ENCODE measurements at places on chromosomes 6 and 20.

- DNase-seq: no peak
Measured at GRCh38 chr6:169241688-169242350, 11.8 kb downstream of the THBS2 start.

DNA sequence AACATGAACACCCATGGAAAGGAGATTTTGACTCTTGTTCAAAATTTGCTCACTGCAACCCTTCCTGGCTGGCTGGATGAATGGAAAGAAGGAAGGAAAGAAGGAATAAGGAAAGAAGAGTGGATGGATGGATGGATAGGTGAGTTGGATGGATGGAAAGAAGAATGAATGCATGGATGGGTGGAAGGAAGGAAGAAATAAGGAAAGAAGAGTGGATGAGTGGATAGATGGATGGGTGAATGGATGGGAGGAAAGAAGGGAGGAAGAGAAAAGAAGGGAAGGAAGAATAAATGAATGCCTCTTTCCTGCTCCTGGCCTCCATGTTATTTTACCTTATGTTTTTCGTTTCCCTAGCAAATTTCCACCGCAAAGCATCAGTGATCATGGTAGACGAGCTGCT is 74.2 kb upstream of the RIN2 start:
- DNase-seq: no peak

GRCh38 chr6:154249499-154250298 is 106.9 kb downstream of the IPCEF1 start:
- DNase-seq: peak; percentile 39

GRCh38 chr20:13200767-13201500 is 20.1 kb upstream of the ISM1 start:
- no peak for DNase-seq

GRCh38 chr6:125312478-125312877 is 10.7 kb upstream of the HDDC2 start:
- no peak for DNase-seq

DNA sequence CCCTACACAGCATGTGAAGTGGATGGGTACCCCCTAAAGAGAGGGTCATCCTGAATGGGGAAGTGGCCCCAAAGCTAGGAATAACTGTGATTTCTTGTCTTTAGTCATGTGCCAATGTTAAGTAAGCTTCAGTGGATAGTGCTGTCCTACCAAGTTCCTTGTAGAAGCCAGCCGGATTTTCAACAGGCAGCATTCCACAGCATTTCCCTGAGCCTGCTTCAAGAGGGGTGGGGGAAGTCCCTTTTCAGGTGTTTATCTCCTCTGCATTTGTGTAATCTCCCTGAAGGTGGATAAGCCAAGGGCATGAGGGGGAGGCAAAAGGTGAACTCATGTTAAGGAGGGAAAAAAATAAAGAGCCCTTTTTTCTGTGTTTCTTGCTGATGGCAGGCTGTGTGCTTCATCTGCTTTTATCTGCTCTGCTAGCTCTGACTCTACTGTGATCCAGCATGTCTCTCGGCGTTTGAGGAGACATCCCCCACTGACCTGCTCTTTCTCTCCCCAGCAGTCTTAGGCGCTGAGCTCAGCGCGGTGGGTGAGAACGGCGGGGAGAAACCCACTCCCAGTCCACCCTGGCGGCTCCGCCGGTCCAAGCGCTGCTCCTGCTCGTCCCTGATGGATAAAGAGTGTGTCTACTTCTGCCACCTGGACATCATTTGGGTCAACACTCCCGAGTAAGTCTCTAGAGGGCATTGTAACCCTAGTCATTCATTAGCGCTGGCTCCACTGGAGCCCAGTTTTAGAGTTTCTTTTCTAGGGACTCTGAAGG is 1.9 kb downstream of the EDN1 start:
- DNase-seq: no peak

- DNase-seq: no peak
Measured at GRCh38 chr20:17500271-17500670, 30.9 kb downstream of the BFSP1 start.

- no peak for DNase-seq
Measured at GRCh38 chr6:167690931-167691330, 135.8 kb upstream of the AFDN start.

GRCh38 chr20:14142171-14142570 is 146.9 kb downstream of the MACROD2 start:
- DNase-seq: no peak

GRCh38 chr6:144284478-144284782 is 705 bp upstream of the UTRN start:
- no peak for DNase-seq

GRCh38 chr6:163226181-163226835 is 188.2 kb upstream of the QKI start:
- no peak for DNase-seq

DNA sequence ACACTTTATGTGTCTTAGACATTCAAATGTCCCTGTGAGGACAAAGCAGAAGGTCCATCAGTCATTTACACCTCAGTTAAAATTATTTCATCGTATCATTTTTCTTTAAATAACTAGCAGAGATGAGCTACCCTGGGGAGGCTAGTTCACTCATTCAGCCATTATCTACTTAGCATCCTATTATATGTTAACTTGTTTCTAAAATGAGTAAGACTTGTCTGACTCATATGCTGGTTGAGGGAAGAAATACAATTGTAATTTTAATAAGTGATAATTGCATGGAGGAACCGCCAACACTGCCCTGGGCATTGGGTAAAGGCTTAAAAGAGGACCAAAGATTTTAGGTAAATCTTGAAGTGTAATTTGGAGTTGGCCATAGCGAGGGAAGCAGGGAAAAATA is 12.4 kb upstream of the PTPRK start:
- no peak for DNase-seq

DNA sequence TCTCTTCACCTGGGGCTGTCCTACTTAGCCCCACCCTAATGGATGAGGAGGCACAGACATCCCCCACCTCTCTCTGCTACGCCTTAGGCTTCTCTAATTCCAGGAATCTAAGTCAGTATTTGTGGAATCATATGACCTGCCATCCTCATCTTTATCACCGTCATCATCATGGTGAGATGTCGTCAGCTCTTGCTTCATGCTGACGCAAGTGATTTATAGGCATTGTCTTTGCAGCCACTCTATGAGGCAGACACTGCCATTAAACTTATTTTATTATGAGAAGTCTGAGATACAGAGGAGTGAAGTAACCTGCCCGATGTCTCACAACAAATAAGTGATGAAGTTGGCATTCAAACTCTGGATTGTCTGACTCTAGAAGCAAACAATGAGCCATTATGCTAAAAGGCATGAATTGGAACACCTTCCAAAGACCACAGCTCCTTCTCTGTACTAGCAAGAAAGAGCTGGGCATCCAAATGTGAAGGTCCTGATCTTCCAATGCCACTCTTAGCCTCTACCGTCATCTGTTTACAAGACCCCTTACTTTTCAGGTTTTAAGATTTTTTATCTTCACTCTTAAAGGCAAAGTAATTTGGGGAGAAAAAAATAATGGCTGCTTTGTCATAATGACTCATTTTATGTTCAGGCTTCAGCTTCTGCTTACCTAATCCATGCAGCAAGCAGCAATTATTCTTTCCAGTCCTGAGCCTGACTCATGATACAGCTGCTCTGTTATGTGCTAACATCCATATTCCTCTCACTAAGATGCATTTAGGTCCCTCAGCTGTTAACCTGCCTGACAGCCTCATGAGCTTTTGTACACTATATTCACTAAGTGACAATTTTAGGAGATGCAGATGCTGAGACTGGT is 113.7 kb upstream of the BCLAF1 start:
- no peak for DNase-seq

- DNase-seq: no peak
Measured at GRCh38 chr6:95175927-95176675, 401.2 kb upstream of the MANEA start.

GRCh38 chr6:72037006-72037405 is 150.7 kb downstream of the RIMS1 start:
- DNase-seq: no peak

DNA sequence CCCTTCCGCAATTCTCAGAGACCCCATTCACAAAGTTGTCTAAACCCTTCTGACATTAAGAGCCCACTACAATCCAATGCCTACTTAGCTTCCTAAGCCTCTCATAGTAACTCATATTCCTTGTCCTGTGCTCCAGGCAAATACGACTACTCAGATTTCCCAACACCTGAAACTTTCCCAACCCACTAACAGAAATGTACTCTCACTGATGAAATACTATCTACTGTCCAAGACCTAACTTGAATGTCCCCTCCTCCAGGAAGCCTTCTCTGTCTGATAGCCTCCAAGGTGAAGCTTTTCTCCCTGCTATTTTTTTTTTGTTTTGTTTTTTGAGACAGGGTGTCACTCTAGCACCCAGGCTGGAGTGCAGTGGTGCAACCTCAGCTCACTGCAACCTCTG is 30.4 kb downstream of the GPLD1 start:
- DNase-seq: no peak

- no peak for DNase-seq
Measured at GRCh38 chr6:22716721-22717120, 147.4 kb downstream of the HDGFL1 start.

- no peak for DNase-seq
Measured at GRCh38 chr6:154874773-154875592, 120.1 kb upstream of the TIAM2 start.

- DNase-seq: no peak
Measured at GRCh38 chr6:82959385-82959941, 106.2 kb downstream of the UBE3D start.

GRCh38 chr6:3721810-3722621 is 29.5 kb downstream of the PXDC1 start:
- no peak for DNase-seq

- no peak for DNase-seq
Measured at GRCh38 chr6:136859430-136859829, 37.0 kb downstream of the PEX7 start.

DNA sequence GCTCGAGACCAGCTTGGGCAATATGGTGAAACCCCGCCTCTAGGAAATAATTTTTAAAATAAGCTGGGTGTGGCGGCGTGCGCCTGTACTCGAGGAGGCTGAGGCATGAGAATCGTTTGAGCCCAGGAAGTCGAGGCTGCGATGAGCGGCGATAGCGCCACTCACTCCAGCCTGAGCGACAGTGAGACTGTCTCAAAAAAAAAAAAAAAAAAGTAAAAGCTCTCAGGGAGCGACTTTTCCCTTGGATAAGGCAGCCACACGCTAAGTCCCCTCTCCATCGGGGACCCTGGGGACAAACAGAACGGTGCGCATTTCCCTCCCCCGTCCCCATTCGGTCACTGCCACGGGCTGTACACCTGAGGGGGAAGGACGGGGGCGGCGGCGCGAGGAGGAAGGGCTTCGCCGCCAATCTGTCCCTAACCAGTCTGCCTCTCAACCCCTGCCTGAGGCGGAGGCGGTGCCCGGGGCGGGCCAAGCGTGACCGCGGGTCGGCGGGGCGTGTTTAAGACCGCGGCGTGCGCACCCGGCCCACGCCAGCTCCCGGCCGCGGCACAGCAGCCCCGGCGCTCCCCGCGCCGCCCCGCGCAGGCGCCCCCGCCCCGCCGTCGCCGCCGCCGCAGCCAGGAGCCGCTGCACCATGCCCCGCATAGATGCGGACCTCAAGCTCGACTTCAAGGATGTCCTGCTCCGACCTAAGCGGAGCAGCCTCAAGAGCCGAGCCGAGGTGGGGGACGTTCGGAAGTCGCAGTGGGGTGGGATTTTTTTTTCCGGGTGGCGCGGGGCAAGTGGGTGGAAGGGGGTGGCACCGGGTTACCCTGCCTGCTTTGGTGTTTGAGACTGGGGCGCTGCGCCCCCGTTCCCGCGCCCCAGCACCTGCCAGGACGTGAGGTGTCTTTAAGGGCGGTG is at the start of gene GMPR:
Gene GMPR (plus strand): TSS at position 531 of the 906 bp plus-strand sequence. CDS start 107 bp downstream, at position 638.
- DNase-seq: peak; percentile 79

GRCh38 chr6:126941751-126942150 is 176.7 kb upstream of the RSPO3 start:
- DNase-seq: no peak

DNA sequence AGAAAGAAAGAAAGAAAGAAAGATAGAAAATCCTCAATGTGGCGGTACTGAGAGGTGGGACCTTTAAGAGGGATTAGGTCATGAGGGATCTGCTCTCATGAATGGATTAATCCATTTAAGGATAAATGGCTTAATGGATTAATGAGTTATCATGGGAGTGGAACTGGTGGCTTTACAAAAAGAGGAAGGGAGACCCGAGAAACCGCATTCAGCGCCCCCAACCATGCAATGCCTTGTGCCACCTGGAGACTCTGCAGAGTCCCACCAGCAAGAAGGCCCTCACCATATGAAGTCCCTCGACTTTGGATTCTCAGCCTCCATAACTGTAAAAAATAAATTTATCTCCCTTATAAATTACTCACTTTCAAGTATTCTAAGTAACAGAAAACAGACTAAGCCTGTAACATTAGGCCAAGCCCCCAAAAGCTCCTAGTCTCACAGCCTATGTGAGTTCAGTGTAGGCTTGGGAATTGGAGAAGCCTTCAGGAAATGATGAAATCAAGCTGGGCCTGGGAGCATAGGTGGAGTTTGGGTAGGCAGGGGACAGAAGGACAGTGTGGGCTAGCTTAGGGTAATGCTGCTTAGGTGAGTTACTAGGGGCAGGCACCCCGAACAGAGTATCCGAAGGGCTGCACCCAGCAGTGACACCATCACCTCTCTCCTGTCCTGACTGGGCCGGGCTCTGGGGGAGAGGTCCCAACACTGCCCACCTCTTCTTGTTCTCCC is 36.2 kb upstream of the RNF24 start:
- DNase-seq: no peak

- no peak for DNase-seq
Measured at GRCh38 chr20:61460261-61461052, 208.4 kb downstream of the CDH4 start.

- no peak for DNase-seq
Measured at GRCh38 chr6:151351146-151351700, 40.1 kb downstream of the ZBTB2 start.

GRCh38 chr6:155543166-155543847 is 87.7 kb upstream of the NOX3 start:
- DNase-seq: no peak

DNA sequence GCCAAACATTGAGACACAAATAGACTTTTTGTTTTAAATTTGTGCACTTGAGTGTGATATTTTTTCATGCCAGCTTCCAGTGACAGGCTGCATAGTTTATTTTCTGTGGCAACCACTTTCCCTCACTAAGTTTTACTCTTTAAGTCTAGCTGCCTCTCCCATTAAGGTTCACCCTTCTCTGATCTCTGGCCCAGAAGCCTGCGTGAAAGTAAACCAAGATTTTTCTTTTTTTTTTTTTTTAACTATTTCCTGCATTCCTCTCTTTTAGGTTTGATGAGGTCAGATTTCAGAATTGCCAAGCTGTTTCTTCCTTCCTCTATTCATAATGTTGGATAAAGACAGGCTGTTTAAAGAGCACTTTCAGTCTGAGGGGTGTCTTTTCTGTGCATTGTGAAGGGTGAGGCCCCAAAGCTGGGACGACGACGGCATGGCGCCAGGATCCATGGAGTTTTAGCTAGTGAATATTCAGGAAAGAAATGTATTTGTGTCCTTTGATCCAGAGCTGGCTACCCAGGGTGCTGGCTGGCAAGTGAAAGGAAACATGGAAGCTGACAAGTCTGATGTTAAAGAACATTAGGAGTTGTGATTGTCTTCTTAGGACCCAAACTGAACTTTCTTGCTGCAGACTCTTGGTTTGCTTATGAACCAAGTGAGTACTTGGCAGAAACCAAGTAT is 50.7 kb downstream of the DOK5 start:
- no peak for DNase-seq

- no peak for DNase-seq
Measured at GRCh38 chr6:120304223-120304622, 954.7 kb upstream of the MAN1A1 start.
